ENCODE measurements at places on chromosomes 3 and 15. TPM values are rescaled to one million over a fixed set of nuclear protein-coding genes. Genes with fewer than 3 reads are reported as not detected.

GRCh38 chr3:56621681-56622080 lies 61.4 kb downstream of the TASOR start:
- no peak for DNase-seq

- peak; percentile 18 for DNase-seq
These were observed 11.9 kb upstream of the CD200R1L start for GRCh38 chr3:112858410-112859069.

The NAALADL2 gene
- total RNA-seq = 4.2 TPM

The AP3B2 gene
- total RNA-seq = 6.1 TPM
